ENCODE measurements at places on chromosomes 16 and 17.

GRCh38 chr16:85359147-85359822, 247.0 kb upstream of the CIBAR2 start:
- peak; percentile 53 for DNase-seq

DNA sequence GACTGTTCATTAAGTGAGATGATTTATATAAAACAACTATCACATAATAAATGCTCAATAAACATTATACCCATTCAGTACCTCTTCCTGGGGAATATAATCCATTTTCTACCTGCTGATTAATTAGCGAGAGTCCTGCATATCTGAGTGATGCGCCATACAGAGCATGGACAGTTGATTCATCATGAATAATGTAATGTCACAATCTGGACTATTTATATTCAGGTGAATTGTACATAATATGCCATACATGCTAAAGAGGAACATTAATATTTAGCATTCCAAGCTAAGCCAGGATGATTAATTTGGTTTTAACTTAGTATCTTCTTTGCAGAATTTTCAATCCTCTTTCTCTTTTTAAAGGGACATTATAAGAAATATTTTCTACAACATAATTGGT, 362.0 kb upstream of the XYLT1 start:
- no peak for DNase-seq

- no peak for DNase-seq
Measured at GRCh38 chr17:79995696-79996095, 40.0 kb downstream of the TBC1D16 start.

DNA sequence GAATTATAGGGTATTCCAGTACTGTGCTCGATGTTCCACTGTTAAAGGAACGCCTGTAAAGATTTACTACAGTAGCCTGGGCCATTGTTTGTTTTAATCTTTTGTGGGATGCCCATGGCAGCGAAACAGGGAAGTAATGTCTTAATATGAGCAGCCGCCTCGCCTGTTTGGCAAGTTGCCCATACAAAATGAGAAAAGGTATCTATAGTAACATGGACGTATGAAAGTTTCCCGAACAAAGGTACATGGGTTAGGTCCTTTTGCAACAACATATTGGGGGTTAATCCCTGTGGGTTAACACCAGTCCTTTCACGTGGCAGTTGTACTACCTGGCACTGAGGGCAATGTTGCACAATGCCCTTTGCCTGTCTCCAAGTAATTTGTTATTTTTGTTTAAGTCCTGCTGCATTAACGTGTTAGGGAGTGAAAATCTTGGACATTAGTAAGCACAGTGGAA, 21.1 kb upstream of the TMC5 start:
- DNase-seq, result peak; percentile 29

GRCh38 chr16:87002717-87003413, 314.3 kb downstream of the C16orf95 start:
- peak; percentile 35 for DNase-seq

- no peak for DNase-seq
Measured at GRCh38 chr17:305090-305976, 47.3 kb downstream of the RPH3AL start.

All from H4 (cell line).